Stimulated activated CD8-positive, alpha-beta memory T cell treated with anti-CD3 and anti-CD28 coated beads, Interleukin-4, amount 100 ng/mL, for 1 hour (primary cell): ENCODE measurements at places on chromosomes 4 and X.

GRCh38 chr4:142686081-142686480 lies 160.0 kb downstream of the INPP4B start:
- DNase-seq: no peak

DNA sequence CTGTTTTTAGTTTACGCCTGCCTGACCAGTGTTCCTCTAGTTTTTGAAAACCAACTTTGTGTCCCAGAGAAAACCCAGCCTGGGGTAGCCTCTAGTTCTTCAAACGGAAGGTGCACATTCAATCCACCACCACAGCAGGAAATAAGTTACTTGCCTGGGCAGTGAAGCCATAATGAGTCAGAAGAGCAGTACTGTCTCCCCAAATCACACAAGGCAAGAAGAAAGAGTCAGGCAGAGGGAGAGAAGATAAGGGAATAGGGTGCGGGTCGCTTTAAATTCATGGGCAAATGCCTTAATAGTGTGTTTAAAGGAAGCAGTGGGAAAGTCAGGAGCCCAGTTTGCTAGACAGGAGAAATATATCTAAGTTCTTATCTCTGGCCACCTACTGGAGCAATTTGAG lies 333.8 kb upstream of the GRIA3 start:
- no peak for DNase-seq

GRCh38 chr4:1595789-1596325 lies 88.3 kb downstream of the FAM53A start:
- no peak for DNase-seq

DNA sequence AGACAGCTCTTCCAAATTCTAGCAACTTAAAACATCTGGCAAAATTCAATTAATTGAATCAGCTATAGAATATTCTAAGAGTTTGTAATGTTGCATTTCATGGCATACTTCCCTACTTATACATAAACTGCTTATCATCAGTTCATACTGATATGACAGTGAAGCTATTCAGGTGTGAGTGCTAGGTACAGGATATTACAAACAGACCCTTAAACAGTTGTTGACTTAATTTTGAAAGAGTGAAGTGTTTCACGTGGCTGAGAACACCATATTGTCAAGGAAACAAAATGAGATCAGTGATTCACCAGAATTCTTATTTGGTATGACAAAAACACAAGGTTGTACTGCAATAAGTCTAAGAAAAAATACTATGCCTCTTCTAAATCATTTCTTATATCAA lies 27.4 kb downstream of the CENPU start:
- no peak for DNase-seq

GRCh38 chr4:6889736-6890324 lies 19.8 kb upstream of the TBC1D14 start:
- no peak for DNase-seq

- no peak for DNase-seq
Observed at GRCh38 chrX:85882601-85883000, 164.8 kb downstream of the CHM start.

DNA sequence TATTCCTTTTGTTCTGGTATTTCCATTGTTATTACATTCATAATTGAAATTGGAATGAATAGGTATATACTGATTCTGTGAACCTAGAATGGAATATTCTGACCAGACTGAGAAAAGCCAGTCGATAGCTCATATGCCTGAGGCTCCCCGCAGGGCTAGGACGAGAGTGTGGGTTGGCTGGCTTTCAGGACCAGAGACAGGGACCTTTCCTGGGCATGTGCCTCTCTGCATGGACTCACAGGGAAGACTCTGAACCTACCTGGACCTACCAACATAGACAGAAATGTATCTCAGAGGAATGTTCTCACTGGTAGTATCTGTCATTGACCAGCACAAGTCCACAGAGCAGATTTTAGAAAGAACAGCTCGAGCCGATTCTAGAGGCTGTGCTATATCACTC lies 214.6 kb downstream of the FRMPD4 start:
- DNase-seq: no peak

DNA sequence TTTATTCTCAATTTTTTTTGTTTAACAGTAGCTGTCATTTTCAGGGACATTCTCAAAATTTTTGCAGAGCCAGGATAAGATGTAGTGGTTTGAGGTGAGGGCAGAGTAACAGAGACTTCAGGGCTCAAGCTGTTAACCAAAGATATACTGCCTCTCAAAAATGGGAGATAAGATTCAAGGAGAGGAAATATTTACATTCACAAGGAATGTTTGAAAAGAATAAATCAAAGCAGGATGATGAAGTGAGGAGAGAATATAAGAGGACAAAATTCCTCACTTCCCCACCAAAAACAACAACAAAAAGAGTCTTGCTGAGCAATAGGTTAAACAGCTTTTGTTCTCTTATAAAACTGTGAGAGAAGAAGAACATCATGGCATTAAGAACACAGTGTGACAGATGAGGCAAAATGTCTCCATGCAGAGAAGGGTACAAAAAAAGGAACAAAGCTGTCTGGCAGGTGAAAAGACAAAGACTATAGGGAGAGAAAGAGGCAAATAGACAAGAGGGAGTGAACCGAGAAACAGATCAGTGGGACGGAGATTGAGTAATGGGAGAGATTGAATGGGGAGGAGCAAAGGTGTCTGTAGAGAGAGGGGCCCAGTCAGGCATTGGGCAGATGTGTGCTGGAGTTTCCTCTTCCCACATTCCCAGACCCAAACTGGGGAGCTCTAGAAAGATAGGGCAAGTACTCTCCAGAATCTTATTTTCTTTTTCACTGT lies 106.1 kb upstream of the TMEM150C start:
- DNase-seq: no peak

- no peak for DNase-seq
Observed at GRCh38 chr4:183968502-183968901, 63.4 kb downstream of the STOX2 start.

- DNase-seq: no peak
Observed at GRCh38 chr4:175951794-175952193, 113.8 kb upstream of the WDR17 start.

DNA sequence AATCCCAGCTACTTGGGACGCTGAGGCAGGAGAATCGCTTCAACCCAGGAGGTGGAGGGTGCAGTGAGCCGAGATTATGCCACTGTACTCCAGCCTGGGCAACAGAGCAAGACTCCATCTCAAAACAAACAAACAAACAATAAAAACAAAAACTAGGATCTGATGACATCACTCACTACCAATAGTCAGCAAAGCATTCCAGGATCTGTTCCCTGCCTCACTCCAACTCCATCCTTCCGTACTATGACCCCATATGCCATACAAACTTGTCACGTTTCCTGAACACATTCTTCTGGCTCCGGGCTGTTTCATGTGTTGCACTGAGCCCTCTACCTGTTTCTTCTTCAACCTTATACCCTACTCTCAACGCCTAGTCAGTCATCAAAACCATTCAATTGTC lies 47.3 kb downstream of the RBM47 start:
- DNase-seq: no peak

DNA sequence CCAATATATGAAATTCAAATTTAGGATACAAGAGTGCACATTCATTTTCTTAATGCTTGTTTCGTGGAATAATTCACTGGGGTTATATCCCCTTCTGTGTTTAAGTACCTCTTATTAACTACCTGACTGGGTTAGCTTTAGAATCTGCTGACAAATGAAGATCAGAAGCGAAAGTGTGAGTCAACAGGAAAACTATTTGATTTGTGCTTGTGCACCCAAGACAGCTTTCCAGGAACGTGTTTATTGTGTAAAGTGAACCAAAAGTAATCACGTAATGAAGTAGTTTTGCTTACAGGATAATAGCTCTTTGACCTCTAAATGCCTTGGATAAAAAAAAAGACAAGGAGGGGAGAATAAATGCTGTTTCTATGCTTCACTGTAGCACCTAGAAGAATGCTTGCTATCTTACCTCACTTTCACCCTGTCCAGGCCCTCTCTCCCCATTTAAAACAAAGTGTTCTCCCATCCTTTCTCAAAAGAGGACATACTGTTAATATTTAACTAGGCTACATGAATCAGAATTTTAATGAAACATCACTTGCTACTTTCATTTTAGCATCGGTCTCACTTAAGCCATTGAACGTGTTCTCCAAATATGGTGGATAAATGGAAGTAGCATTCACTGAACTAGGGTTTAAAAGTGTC lies 141.9 kb downstream of the THOC2 start:
- no peak for DNase-seq

GRCh38 chr4:130542953-130543352 lies 1447.0 kb downstream of the C4orf33 start:
- DNase-seq: no peak

DNA sequence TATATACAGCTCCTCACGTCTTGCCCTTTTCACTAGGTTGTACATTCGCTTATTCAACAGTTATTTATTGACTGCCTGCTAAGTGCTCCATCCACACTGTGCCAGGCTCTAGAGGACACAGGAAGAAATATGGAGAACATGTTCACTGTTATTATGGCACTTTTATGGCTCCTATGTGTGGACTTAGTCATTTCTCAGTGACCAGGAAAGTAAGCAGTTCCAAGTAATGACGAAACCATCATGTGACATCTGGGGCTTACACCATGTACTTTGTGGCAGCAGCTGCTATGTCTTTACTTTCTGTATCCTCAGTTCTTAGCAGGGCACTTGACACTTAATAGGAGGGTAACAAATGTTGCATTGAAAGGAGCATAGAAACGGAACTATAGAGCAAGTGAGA lies 278.0 kb downstream of the ANK2 start:
- no peak for DNase-seq

DNA sequence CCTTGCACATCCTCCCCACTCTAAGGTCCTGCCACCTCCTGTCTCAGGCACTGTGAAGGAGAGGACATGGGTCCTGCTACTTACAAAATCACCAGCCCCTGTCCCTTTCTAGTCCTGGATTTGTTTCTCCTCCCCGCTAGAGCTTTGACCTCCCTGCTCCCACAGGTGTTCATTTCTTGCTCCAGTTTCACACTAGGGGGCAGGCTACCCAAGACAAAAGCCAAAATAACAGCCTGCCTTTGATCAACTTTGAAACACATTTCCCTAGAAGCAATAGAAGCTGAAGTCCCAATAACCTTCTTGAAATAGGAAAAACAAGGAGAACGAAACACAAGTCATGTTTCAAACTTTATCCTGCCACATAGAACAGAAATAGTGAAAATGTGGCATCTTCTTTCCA lies 164.4 kb downstream of the QDPR start:
- no peak for DNase-seq

GRCh38 chrX:154824638-154825037 lies 9.8 kb downstream of the SMIM9 start:
- no peak for DNase-seq

DNA sequence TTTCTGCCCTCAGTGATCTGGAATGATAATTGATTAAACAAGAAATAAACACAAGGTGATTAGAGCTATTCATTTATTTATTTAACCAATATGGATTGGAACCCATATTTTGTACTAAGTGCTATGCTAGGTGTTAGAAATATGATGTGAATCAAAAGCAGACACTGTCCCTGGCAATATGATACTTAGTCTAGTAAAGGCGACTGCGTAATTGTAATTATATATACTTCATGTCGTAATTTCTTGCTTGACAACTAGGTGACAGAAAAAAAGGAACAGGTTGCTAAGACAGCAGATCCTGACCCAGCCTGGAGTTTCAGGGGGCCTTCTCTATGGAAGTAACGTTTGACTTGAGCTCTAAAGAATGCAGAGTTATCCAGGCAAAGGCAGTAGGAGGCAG lies 236.5 kb upstream of the F9 start:
- DNase-seq: no peak

DNA sequence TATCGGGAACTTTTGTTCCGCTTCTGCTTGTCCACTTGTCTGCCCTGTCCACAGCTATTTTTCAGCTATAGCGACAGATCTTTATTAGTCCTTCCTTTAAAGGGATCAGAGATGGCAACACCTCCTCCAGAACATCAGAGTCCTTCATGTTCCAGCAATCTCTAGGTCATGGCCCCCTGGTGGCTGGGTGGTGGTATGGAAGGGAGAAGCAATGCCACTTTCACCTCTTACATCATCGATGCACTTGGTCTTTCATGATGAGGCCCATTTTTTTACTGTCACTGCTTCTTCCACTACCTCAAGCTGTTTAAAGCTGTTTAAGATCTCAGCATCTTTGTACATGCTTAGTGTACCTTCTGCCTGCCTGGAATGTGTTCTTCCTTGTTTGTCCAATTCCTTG lies 106.7 kb downstream of the ARHGAP6 start:
- no peak for DNase-seq

DNA sequence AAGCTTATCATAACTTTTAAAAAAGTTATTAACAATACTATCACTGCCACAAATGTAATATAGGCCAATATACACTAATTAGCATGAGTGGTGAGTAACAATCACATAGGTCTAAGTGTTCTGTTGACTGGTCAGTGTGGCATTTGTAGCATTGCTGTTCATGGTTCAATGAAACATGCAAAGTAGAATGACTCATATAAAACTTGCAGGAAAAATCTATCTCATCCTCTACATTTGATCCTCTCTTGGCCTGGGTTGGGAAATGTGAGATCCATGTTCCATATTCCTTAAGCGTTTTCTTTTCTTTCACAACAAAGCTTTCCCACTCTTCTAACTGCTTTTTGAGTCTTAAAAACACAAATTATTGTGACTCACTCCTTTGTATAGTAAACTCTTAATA lies 1418.7 kb downstream of the FSTL5 start:
- no peak for DNase-seq

- no peak for DNase-seq
Observed at GRCh38 chr4:168887809-168888208, 122.2 kb downstream of the CBR4 start.

DNA sequence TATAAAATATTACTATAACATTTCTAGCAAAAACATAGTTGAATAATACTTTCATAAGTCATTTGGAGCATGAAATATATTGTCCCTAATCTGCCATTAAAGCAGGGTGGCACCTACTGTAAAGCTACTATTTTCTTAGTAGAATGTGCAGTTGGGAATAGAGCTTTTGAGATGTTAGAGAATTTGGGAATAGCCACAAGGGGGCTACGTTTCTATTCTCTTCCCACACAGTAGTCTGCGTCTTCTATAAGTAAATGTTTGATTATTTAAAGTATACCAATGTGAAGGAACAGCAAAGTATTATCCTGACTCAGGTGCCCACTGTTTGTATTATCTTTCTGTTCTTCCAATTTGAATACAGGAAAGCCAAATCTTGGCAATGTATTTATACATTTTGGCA lies 323.2 kb upstream of the GIMD1 start:
- no peak for DNase-seq
